ENCODE measurements at places on chromosomes 1 and 21.

- DNase-seq = no peak
Measured at GRCh38 chr1:112673592-112674439, 643 bp upstream of the MOV10 start.

DNA sequence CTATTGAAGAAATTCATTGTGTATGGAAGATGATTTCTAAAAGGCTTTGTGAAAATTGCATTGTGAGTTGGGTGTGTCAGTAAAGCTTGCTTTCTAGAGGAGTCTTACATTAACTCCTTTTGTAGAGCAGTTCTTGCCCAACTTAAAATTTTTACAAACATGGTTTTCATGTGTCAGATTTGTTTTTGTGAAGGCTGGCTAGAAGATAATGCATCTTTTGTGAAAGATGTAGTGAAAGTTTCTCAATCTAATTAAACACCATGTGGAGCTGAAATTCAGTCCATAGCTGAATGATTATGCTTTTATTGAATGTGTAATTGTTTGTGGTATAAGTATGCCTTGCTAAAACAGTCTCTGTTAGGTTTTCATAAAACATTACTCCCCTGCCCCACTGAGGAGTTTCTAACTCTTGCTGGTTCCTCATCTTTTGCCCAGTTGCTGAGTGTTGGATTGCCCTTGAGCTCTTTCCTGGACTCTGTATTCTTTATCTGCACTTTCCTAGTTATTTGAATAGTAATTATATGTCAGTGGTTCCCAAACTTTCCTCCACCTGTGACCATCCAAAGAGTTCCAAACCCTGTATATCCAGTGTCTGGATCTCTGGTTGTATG lies 38.0 kb downstream of the KCTD3 start:
- no peak for DNase-seq

DNA sequence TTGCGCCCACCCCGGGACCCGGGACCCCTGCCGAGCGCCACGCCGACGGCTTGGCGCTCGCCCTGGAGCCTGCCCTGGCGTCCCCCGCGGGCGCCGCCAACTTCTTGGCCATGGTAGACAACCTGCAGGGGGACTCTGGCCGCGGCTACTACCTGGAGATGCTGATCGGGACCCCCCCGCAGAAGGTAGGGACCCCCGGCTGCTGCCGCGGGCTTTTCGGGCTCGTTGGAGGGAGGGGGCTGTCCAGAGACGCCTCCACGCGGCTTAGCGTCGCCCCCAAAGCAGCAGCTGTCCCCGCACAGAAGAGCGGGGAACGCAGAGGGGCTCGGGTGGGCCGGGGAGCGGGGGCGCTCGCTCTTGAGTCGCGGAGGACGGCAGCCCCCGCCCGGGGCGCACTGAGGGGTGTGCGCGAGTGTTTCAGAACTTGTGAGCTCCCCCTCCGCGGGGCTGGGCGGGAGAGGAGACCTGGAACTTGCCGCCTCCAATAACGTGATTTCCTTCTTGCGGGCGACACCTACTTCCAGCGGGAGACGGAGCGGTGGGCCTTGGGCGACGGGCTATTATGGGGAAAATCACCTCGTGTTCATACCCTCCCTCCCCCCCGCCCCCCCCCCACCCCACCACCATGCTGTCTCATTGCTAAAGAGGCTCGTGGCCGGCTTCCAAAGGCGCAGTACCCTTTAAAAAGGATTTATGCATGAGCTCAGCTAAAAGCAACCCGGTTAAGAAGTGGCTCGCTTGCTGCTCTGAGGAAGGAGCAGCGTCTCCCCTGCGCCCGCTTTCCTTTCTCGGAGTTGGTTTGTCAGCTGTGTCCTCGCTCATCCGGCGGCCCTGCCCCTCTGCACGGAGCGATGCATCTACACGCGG lies 664 bp downstream of the BACE2 start:
- DNase-seq = peak; percentile 26

DNA sequence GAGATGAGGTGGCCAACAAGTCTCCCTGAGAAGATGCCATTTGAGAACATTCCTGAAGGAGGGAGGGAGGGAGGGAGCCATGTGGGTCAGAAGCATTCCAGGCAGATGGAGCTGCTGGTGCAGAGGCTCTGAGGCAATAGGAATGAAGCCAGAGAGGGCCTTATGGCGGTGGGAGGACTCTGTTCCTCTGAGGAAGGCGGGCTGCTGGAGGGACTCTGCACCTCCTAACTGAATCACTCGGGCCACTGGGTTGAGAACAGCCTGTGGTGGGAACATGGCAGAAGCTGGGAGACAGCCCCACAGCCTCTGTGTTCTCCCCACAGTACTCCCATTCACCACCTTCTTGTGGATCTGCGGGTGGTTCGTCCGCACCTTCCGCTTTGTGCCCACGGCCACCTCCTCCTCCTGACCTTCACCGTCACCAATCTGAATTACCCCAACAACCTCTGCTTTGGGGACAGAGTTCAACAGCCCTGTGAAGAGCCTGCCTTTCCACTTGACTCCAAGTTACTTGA lies 2.4 kb upstream of the TMEM125 start:
- DNase-seq = no peak

- DNase-seq = no peak
Measured at GRCh38 chr21:41142051-41142795, 25.7 kb upstream of the BACE2 start.

GRCh38 chr1:26083208-26083607 lies 15.8 kb upstream of the TRIM63 start:
- DNase-seq = no peak

GRCh38 chr1:52157582-52157981 lies 15.7 kb downstream of the ZFYVE9 start:
- no peak for DNase-seq

GRCh38 chr21:34037009-34037795 lies 36.2 kb upstream of the MRPS6 start:
- DNase-seq = no peak

GRCh38 chr1:201190624-201191051 lies at the start of gene IGFN1:
Gene IGFN1, plus strand, starts transcription at chr1:201190824. Its CDS starts 2,470 bp downstream, at chr1:201193294.
- no peak for DNase-seq

- DNase-seq = no peak
Measured at GRCh38 chr1:36481771-36482723, 666 bp downstream of the CSF3R start.

DNA sequence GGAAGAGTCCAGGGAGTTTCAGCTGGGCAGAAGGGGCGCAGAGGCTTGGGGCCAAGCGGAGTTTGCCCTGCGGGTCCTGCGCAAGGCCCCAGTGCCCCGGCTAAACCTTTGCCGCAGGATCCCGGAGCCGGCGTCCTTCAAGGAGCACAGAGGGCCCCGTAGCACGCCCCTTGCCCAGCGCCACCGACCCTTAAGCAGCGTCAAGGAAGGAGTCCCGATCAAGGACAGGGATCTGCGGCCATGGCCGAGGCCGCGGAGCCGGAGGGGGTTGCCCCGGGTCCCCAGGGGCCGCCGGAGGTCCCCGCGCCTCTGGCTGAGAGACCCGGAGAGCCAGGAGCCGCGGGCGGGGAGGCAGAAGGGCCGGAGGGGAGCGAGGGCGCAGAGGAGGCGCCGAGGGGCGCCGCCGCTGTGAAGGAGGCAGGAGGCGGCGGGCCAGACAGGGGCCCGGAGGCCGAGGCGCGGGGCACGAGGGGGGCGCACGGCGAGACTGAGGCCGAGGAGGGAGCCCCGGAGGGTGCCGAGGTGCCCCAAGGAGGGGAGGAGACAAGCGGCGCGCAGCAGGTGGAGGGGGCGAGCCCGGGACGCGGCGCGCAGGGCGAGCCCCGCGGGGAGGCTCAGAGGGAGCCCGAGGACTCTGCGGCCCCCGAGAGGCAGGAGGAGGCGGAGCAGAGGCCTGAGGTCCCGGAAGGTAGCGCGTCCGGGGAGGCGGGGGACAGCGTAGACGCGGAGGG lies 520 bp downstream of the CLIC6 start:
- peak; percentile 67 for DNase-seq
